ENCODE measurements at places on chromosomes 16 and 17.

GRCh38 chr17:64354824-64355535, 35.7 kb downstream of the PECAM1 start:
- DNase-seq: no peak

DNA sequence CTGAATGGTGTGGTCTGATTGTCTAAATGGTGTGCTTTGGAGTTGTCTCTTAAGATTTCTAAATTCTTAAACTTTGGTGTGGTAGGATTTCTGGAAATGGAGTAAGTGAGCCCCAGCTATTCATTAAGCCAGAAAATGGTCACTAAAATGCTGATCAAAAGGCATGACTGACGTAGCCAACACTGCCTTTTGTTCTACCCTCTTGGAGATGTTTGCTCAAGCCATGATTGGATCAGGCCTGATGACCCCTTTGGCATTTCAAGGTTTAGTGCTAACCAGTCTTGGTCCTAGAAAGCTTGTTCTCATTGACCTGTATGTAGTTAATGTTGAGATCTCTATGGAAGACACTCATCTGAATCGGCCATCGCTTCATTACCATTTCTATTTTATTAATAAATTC, 68.0 kb downstream of the KNOP1 start:
- no peak for DNase-seq

- DNase-seq: no peak
Measured at GRCh38 chr17:76480632-76481031, 13.2 kb downstream of the AANAT start.

GRCh38 chr16:55136356-55137150, 187.4 kb upstream of the IRX6 start:
- no peak for DNase-seq

DNA sequence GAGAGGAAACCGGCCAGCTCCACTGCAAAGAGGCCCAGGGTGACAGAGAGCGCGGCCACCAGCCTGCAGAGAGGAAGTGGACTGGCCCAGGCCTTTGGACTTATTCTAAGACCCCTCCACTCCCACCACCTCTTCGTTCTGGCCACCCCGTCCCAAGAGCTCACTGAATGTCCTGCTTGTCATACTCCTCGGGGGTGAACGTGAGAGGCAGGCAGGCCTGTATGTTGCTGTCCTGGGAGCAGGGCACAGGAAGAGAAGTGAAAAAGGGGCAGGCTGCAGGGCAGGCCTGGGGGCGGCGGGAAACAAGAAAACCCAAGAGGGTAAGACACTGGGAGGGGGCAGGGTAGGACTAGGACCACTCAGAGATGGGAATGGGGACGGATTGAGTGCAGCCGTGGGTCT, 384 bp downstream of the TMEM107 start:
- DNase-seq: no peak

- DNase-seq: no peak
Measured at GRCh38 chr17:45222996-45223538, 1.4 kb downstream of the FMNL1 start.

GRCh38 chr17:9899280-9900043, 5.6 kb downstream of the RCVRN start:
- DNase-seq: no peak

DNA sequence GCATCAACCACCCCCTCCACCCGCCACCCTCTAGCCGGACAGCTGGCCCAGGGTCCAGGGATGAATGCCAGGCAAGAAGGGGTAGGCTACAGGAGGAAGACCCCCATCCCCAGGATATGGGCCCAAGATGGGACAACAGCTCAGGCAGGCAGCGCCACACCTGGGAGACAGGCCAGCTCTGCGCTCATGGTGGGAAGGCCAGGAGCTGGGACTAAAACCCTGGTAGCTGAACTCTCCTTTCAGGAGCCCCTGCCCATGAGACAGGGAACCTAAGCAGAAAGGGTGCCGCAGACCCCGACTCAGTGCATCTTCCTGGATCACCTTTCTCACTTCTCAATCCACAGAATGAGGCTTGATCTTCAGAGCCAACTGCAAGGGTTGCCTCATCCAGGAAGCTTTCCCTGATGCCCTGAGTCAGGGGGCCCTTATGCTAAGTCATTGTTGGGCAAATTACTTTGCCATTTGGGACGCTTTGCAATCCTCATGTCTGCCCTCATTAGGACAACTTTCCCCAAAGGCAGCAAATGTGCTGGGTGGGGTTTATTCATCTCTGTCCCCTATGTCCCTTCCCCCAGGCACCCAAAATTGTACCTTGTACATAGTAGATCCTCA, 9.0 kb downstream of the ZDHHC1 start:
- DNase-seq: no peak

DNA sequence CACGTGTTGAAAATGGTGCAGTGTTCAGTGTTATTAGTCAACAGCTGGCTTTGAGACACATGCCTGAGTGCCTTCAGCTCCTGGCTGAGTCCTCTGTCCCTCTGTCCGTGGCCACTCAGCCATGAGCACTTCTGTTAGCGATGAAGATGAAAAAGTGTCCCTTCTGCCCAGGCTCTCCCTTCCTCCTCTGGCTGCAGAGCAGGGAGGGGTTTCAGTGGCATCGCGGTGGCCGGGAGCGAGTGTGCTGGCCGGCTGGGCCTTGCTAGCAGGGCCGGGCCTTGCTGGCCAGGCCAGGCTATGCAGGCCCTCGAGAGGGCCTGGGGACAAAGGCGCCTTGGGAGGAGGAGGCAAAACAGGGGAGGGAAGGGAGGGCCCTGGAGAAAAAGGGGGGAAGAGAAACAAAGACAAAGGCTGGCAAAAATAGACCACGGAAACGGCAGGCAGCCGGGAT, 47.7 kb downstream of the CMIP start:
- no peak for DNase-seq

GRCh38 chr17:82696916-82697807, 1.3 kb downstream of the RAB40B start:
- no peak for DNase-seq

GRCh38 chr17:82837586-82838320, 2.1 kb downstream of the ZNF750 start:
- DNase-seq: no peak

GRCh38 chr17:6780886-6781285, 4.9 kb downstream of the FBXO39 start:
- DNase-seq: no peak

DNA sequence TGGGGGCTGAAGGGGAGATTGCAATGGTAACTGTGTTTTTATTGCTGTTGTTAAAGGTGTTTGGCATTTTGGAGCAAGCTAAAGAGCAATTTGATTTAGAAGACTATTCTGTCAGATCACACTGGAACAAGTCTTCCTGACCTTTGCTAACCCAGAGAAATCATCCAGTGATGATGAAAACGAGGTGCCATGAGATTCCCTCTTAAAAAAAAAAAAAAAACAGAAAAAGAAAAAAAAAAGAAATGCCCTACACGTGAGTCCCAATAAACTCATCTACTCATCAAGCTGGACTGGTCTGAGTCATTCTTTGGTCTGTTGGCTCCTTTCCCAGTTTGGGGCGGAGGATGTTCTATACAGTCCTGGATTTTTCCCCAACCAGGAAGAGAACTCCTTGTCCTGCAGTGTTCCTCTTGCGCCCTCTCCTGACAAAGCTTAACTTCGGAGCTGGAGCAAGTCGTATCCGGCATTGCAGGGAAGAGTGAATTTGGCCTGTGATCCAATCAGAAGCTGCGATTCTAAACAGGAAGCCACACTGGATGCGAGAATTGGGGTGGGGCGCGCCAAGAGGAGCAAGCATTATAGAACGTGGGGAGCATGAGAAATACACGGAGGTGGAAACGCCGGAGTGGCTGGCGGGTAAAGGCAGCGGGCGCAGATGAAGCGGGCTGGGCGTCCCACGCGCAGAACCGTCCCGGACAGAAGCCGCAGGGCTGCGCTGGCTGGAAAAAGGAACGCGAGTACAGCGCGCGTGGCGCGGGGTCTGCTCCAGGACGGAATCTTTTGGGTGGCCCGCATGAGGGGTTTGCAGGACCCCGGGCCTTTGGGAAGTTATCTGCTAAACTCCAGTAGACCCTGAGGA, 22.4 kb upstream of the CRYM start:
- peak; percentile 28 for DNase-seq

GRCh38 chr17:82740906-82741759, 5.7 kb downstream of the FN3K start:
- no peak for DNase-seq

DNA sequence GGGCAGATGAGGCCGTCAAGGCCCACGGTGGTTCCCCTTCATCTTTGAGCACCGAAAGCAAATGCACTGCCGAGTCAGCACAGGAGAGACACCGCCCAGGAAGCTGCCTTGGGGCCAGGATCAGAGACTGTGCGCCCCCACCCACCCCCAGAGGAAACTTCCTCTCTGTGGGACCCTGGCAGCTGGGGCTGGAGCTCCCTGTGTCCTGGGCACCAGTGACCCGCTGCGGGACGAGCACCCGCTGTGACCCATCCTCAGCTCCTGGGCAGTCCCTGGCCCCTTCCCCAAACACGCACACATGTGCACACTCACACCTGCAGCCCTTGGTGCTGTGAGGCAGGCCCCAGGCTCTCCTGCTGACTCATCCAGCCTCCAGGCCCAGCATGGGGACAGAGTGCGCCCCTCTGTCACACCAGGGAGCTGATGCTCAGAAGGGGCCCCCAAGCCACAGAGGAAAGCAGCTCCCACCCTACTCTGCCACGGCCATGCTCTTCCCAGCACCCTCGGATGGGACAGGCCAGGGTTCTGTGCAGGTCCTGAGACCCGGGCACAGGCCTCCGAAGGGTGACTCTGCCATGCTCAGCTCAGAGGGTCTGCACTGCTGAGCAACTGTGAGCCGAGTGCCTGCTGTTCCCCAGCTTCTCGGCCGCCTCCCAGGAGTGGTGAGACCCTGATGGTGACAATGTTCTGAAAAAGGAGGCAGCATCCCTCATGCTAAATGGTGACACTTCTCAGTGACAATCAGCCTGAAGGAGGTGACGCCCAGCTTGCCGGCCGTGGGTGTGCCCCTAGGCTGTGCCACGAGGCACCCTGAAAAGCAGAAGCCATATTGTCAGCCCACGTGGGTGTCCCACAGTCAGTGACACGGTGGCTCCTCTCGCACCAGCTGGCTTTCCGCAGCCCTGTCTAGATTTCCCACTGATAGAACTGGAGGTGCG, 3.6 kb downstream of the PIEZO1 start:
- peak; percentile 67 for DNase-seq

Measured in activated CD4-positive, alpha-beta T cell treated with anti-CD3 and anti-CD28 coated beads, Interleukin-2, amount 50 U/mL, for 4 hours (primary cell).